ENCODE measurements at places on chromosomes 16 and 17.

DNA sequence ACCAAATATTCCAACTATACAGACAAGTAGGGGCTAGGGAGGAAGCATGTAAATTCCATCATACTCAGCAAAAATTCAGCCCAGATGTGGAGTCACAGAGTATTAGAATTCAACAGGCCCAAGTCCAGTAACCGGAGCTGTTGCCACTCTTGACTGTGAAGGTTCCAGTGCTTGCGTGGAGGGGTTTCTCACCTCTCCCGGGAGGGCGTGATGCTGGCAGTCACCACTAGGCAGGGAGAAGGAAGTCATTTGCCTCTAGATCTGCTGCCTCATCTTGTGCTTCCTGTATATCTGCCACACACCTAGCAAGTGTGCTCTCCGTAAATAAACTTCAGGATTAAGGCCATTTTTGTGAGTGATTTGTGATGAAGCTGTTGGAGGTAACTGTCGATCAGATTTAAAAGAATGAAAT, 1.0 kb upstream of the CKLF start:
- peak; percentile 79 for DNase-seq

- DNase-seq, result peak; percentile 86
These were observed 14.3 kb upstream of the DYNLRB2 start for GRCh38 chr16:80526418-80527061.

DNA sequence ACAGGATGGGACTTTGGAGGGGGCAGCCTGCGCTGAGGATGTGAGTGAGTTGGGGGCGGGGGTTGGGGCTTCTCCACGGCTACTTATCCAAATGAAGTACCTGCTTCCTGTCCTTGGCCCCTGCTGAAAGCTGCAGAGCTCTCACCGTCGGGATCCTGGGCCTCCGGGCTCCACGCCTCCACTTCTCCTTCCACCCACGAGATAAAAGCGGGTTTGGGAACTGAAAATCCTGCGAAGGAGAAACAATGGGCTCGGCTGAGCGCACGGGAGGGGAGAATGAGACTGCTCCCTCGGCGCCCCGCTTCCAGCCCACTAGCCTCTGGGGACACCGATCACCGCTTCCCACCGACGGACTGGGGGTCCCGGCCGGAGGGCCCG, 486 bp downstream of the ZNF785 start:
- DNase-seq, result peak; percentile 60

DNA sequence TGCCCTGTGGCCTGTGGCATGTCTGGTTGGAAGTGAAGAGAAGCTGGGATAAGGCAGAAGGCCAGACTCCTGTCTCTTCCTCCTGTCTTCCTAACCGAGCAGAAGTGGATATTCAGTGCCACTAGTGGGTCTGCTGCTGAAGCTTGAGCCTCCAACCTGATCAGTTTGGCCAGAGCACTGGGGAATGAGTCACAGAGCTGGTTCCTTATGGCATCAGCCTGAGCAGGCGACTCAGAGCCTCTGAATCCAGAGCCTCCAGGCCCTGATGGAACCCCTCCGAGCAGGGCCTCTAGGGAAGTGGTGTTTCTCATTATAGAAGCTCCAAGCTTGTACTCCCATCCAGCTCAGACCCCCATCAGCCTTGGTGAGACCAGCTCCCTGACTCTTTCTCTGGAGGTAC, 2.0 kb downstream of the WSCD1 start:
- DNase-seq, result no peak

- peak; percentile 75 for DNase-seq
These were observed 1.8 kb downstream of the LCAT start for GRCh38 chr16:67942200-67942509.

GRCh38 chr17:13421581-13422130, 180.1 kb downstream of the HS3ST3A1 start:
- DNase-seq, result no peak

- DNase-seq, result no peak
These were observed 121.2 kb downstream of the SNX29 start for GRCh38 chr16:12097523-12098428.

DNA sequence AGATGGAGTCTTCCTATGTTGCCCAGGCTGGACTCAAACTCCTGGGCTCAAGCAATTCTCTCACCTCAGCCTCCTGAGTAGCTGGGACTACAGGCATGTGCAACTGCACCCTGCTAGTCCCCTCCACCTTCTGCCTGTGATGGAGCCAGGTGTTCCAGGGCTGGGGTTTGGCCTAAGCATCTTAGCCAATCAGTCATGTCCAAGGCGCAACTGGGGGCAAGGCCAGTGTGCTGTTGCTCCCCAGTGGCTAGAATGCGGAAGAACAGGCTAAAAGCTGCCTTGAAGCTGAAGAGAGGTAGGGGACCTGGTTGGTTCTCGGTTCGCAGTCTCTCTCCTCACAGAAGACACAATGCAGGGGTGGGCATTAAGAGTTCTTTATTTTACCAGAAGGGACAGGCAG, 18.6 kb downstream of the FLOT2 start:
- DNase-seq, result peak; percentile 73

GRCh38 chr17:78022425-78022824, 63.9 kb downstream of the TNRC6C start:
- DNase-seq, result no peak

- DNase-seq, result no peak
These were observed 25.1 kb downstream of the NKD1 start for GRCh38 chr16:50573279-50573678.

GRCh38 chr16:62021161-62021581, 15.1 kb downstream of the CDH8 start:
- no peak for DNase-seq

DNA sequence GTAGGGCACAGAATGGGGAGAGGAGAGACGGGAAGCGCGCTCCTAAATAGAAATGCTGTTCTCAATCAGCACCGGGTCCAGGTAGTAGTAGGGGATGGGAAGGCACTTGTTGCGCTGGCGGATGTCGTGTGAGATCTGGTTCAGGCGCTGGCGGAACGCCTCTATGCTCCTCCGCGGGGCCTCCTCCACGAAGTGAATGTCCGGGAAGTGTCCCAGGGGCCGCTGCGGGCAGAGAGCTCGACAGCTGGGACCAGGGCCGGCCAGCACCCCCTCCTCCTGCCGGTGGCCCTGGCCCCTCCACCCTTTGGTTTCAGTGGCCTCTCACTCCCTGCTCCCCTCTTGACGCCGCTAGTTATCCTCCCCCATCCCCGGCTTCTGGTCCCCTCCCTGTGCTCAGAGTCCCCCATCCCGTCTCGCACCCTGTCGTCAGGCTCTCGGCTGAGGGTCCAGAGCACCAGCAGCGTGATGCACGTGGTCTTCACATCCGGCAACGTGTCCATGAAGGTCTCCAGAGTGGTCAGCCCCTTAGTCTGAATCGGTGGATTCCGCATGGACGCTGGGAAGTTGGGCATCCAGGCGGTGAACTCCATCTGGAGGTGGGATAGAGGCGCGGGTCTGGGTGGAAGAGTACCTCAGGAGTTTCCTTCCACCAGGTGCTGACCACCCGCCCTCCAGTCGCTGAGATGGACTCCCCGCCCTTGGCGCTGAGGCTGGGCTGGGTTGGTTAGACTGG, 14.6 kb downstream of the ALOX12B start:
- DNase-seq, result peak; percentile 35

GRCh38 chr17:45293413-45294211, 23.2 kb downstream of the MAP3K14 start:
- peak; percentile 64 for DNase-seq

DNA sequence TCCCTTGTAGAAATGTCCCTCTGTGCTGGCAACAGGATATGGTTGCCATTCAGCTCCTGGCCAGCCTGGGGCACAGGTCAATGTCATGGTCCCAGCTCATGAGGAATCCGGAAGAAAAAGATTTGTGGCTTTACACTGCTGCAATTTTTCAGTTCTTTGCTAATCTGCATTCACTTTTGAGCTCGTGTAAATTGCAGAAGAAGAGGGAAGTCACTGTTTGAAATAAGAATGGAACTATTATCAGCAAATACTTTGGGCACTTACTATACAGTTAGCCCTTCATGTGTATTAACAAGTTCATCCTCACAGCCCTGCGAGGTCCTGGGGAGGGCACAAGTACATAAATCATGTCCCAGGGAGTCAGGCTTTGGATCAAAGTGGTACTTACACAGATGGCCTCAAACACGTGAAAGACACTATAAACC, 14.2 kb downstream of the SLC47A2 start:
- DNase-seq, result no peak

GRCh38 chr16:31403590-31404352, 10.6 kb downstream of the ITGAD start:
- no peak for DNase-seq

DNA sequence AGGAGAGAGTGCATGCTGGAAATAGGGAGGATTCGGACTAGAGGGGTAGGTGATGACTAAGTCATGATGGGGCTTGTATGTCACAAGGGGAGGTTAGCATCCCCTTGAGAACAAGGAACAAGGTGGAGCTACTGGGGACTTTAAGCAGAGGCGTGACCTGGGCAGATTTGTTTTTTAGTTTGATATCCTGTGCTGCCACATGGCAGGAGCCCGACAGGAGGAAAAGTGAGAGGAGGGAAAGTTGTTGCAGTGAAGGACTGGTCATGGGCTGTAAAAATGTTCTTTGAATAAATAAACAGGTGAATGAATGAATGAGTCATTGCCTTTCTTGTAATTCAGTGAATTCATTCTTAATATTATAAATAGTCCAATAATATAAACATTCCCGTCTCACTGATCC, 365.1 kb upstream of the CDH5 start:
- DNase-seq, result no peak

DNA sequence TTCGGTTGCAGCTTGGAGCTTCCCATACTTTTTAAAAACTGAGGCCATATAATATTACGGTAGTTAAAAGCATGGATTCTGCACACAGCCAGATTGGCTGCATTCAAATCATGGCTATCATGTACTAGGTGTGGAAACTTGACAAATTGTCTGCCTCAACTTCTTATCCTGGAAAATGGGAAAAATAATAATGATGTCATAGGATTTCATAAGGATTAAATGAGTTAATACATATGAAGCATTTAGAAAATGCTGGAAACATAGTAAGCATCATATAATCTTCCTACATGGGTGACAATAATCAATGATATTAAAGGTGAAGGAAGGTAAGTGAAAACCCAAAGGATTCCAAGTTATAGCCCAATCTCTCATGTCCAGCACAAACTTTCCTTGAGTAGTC, 588.5 kb upstream of the HSBP1 start:
- no peak for DNase-seq

- DNase-seq, result no peak
These were observed 20.8 kb downstream of the UNC13D start for GRCh38 chr17:75823257-75824041.

- no peak for DNase-seq
These were observed 2.6 kb downstream of the MXRA7 start for GRCh38 chr17:76707985-76708807.

GRCh38 chr16:81676066-81676882, 102.8 kb upstream of the PLCG2 start:
- DNase-seq, result no peak

DNA sequence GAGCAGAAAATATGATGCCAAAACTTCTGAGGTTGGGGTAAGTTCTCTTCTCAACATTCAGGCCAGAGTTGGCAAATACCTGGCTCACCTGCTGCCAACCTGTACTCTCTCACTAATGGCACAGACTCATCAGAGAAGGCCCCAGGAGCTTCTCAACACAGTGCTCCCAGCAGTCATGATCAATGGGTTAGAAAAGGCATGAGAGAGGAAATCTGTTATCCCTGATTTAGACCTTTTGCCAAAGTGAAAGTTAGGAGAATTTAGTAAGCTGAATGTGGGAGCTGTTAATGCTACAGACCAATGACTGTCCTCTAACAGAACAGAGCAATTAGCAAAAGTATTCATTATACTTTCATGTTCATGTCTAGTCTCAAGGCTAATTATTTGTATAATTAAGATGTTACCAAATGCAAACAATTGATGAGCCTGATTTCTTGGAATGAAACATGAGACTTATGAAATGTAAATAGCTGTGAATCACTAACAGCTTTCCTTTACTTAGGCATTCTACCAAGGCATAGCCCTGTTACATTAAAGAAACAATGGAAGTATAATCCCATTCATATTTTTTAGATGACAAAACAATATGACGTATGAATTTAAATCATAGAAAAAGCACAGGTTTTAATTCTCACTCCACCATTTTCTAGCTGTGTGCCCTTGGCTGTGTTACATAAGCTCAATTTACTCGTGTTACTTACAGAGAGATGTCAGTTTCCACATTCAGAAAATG, 68.7 kb upstream of the MARCHF10 start:
- no peak for DNase-seq
